ENCODE measurements at places on chromosomes 6 and 20.

GRCh38 chr6:154086510-154086909, 47.5 kb downstream of the OPRM1 start:
- DNase-seq, result no peak

GRCh38 chr6:1662534-1662933, 52.8 kb downstream of the FOXC1 start:
- DNase-seq, result no peak

- no peak for DNase-seq
These were observed 76.2 kb downstream of the LYRM2 start for GRCh38 chr6:89562093-89562973.

DNA sequence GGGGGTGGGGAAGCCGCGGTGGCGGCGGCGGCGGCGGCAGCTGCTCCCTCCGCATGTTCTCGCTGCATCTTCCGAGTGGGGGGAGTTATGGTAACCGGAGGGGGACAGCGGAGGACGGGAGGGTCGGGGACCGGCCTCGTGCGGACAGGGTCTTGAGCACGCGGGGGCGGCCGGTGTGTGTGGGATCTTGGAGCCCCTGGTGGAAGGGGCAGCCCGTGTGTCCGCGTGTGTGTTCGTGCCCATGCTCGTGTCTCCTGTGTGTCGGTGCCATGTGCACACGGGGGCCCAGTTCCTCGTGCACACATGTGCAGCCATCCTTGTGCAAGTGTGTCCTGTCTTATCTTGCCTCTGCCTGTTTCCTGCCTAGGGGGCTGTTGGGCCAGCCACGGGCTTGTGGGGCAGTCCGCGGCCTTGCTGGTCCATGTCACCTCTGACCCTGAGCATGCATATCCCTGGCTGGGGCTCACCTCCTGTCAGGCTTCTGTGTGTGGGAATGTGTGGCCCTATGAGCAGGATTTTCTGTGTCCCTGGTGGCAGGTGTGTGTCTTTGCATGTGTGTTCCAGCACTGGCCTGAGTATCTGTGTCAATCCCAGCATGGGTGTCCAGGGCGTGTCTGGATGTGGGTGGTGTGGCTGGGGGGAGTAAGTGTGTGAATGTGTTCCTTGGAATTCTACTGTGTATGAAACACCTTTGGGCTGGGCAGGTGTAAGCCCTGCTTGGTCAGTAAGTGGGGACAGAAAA, 8.5 kb downstream of the SYNGAP1 start:
- no peak for DNase-seq

DNA sequence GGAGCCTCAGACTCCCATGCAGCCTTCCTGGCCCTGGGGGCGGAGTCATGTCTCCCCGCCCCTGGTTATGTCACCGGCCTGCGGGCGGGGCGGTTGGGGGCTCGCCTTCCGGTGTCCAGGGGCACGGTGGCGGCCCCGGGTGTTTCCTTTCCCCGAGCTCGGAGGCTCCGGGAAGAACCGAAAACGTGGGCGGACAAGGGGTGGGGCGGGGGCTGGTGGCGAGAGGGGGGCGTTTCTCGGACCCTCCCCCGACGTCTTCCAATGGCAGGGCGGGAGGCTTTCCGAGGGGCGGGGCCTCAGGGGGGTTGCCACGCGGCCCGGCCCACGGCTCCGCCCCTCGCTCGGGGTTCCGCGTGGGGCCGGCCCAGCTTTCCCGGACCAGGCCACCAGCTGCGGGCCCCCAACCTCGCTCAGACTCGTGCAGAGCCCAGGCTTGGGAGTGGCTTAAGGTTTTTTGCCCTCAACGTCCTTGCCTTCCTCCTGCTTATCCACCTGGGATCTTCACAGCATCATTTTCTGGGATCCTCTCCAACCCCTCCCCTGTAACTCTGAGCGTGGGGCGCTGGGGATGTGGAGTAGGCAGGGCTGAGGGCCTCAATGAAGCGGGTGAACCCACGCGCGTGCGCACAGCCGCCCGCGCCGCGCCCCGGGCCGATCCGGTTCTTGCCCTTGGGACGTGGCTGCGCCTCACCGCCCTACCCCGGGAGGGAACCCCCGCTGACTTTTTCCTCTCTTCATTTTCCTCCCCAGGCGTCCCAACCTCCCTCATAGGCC, 2.1 kb upstream of the NRN1 start:
- no peak for DNase-seq

- DNase-seq, result no peak
These were observed 238.2 kb upstream of the PRND start for GRCh38 chr20:4483486-4483885.

GRCh38 chr6:165835410-165835851, 172.4 kb upstream of the PDE10A start:
- no peak for DNase-seq

DNA sequence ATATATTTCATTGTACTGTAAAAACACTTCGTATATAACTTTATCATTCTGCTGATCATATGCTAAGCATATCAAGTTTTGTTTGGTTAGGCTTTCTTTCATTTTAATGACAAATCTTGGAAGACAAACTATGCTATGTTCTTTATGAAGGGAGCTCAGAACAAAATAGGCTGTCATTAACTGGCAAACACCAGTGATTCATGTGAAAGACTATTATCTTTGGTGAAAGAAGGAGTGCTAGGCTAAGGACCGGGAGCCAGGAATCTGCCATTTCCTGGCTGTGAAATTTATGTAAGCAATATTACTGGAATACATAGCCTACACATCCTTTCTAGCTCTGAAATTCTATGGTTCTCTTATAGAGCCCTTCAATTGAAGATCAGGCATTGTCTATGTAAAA, 136.2 kb upstream of the CCN2 start:
- DNase-seq, result no peak

DNA sequence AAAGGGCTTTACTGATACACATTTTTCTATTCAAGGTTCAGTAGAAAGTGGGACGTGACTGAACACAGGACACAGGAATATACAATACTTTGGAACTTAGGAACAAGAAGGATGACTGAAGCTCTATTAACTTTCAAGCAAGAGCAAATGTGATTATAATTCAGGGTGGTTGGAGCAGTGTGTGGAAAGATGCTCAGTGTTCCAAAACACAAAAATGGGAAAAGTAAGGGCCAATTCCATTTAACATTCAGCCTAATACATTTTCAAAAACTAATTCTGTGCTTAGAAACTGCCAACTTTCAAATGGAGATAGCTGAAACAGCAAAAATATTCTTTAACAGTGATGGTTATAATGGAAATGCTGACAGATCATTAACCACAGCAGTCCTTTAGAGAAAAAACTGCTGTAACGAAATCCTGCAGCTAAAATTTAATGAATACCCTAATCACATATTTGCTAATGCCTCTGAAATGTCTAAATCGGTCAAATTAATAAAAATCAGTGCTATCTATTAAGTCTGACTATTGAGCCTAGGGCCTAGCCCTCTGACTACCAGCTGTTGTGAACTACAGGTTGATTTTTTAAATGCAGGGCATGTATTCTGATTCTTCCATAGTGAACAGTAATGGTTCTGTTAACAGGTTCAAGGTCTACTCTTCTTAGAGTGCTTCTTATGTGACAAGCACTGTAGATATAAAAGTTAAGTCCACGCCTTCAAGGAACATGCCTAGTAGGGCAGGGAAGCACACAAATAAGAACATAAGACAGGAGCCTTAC, 45.9 kb downstream of the RARS2 start:
- DNase-seq, result no peak

DNA sequence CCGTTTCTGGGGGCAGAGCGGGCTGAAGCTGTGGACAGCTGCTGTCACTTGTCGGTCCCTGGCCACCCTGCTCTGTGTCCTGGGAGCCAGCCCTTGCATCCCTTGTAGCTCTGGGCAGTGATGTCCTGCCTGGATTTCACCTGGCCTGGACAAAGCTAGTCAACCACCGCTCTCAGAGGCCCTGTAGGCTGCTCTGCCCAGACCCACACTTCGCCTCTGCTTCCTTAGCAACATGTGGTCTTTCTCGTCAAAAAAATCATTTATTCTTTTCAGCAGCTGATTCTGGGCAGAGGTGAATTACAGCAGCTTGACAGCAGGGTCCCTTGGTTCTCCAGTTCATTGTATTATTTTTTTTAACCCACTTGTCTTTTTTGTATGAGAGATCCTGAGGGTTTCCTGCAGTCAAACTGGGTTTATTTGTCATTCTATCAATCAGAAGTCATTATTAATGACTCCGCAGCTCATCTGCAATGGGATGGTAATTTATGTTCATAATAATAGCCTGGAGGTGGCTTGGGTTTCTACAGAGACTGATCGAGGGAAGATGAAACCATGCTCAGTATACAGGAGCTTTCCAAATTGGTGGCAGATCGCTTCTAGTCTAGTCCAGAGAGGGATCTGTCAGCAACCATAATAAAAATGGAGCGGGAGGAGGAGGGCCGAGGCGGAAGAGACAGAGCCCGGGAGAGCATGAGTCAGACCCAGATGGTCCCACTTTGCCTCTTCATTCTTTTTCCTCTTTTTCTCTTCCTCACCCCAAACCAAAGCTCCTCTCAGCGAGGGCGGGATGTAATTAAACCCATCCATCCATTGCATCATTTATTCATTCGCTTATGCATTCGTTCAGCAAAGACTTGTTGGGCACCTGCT, 22.4 kb downstream of the EDN3 start:
- no peak for DNase-seq

DNA sequence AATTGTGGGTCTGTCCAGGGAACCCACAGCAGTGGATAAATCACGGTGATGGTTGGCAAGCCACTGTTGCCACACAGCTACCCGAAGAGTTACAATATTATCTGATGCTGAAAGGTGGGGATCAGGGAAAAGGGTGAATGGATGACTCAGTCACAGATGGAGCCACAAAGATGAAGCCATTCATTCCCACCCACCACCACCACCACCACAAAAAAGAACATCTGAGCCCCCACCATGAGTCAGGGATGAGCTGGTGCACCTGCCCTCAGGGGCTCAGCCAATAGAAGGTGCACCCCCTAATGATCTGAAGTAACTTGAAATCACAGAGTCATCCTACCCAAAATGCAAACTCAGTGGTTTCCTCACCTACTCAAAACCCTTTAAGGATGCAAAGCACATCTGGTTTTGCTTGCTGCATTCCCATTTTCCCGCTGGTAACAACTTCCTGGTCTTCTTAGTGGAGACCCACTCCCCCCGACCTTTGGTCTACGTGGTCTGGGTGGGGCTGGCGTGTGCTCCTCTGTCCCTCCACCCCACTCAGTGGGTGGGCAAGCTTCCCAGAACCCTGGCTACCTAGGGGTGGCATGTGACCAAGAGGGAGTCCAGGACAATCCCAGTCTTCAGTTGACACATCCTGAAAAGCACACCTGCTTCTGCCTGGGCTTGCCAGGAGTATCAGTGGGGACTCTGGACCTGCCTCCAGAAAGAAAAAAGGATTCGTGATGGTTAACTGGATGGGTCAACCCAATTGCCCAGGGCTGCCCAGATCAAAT, 125.5 kb downstream of the ANKRD60 start:
- no peak for DNase-seq

DNA sequence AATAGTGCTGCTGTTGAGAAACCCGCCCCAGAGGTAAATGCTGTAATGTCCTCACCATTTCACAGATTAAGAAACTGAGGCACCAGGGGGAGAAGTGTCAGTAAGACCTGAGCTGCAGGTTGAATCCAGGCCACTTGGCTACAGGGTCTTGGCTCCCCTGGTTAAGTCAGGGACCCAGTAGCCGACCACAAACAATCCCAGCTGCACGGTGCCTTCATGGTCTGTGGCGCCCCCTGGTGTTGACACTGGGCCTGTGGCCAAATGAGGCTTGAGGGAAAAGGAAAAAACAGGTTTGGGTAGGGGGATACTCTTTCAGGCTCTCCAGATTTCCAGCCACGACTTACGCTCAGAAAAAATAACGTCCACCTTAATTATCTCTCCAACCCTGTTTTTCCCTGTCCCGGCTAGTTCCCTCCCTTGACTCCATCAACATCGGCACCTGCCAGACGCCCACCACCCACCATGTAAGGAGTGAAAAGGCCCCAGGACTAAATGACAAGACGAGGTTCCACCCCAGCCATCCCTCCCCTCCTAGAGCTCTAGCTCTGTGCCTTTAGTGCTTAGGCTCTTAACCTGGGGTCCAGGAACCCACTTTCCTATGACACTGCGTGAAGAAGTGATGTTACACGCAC, 47.7 kb upstream of the POLR1H start:
- no peak for DNase-seq

GRCh38 chr6:142152746-142153145, 5.7 kb downstream of the VTA1 start:
- no peak for DNase-seq

- no peak for DNase-seq
These were observed 233.6 kb upstream of the ASCC3 start for GRCh38 chr6:101114703-101115102.

GRCh38 chr6:158018041-158018771, 36.5 kb downstream of the SYNJ2 start:
- no peak for DNase-seq
